ENCODE measurements at places on chromosomes 3 and 15.

DNA sequence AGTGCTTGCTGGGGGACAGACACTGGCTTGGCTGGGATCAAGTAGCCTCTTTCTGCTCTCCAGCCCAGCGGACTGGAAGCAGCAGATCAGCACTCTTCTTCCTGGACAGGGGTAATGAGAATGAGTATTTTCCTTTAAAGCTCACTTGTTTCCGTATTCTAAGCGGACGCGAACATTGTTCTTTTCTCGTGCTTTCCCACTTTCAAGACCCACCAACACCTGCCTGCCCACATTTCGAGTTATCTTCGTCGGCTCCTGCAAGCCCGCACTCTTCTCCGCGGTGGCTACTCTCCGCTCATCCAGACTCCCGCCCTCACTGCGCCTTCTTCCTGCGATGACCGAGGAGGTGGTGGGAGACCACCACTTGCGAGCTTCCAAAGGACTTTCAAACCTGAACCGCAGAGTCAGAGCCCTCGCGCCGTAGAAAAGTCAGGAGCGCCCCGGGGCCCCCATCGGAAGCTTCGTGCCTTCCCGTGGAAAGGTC is 1.6 kb upstream of the PPM1L start:
- DNase-seq: peak; percentile 27

DNA sequence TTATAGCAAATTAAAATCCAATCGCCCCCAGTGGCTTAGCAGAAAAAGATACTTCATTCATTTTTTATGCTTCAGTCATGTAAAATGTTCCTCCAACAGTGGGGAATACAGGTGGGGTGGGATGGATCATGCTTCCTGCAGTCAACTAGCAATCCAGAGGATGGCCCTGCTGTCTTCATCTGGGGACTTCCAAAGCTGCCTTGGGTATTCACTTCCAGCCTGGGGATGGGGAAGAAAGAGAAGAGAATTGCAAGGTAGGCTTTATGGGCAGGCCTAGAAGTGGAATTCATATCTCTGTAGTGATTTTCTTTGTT is 354.8 kb upstream of the SLCO3A1 start:
- no peak for DNase-seq

DNA sequence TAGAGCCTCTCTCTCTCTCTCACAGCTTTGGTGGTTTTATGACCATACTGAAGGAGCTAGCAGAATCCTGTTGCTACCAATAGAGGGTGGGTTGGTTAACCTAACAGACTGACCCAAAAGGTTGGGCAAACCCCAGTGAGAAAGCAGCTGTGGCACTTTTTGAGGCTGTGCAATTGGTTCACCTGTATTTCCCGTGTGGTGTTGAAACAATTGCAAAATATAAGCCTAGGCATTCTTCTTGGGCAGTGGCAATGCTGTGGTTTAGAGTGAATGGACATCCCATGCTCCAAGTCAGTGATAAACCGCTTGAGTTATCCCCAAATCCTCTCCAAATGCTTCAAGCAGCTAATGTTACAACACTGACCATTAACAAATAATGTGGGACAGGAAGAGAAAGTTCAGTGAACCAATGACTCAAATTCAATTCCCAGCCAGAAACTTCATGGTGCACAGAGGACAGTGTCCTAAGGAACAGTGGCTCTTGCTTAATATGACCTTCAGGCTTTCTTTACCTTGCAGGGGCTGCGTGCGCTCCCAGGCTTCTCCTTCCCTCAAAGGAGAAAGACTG is 261.9 kb upstream of the ICE2 start:
- DNase-seq: no peak

- no peak for DNase-seq
Observed at GRCh38 chr3:54647721-54648120, 280.1 kb downstream of the LRTM1 start.

- no peak for DNase-seq
Observed at GRCh38 chr15:51904421-51904820, 67.2 kb downstream of the LEO1 start.

- no peak for DNase-seq
Observed at GRCh38 chr3:196412704-196413103, 19.5 kb downstream of the UBXN7 start.

DNA sequence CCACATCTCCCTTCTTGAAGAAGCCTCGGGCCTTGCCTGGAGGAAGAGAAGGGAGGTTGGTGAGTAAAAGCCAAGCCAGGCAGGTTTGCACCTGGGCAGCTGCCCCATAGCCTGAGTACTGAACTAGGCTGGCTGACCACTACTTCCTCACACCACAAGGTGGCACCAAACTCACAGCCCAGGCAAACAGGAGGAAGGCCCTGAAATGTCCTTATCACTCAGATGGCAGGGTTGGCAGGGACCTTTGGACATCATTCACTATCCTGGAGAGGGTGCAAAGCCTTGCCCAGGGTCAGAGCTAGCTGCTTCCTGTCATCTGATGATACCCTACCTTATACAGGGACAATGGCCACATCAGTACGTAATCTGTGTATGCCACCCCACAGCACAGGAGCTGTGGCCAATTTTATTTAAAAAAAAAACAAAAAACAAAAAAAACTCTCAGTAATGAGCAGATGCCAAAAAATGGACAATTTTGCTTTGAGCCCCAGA is 2.2 kb upstream of the GRAMD2A start:
- peak; percentile 64 for DNase-seq

DNA sequence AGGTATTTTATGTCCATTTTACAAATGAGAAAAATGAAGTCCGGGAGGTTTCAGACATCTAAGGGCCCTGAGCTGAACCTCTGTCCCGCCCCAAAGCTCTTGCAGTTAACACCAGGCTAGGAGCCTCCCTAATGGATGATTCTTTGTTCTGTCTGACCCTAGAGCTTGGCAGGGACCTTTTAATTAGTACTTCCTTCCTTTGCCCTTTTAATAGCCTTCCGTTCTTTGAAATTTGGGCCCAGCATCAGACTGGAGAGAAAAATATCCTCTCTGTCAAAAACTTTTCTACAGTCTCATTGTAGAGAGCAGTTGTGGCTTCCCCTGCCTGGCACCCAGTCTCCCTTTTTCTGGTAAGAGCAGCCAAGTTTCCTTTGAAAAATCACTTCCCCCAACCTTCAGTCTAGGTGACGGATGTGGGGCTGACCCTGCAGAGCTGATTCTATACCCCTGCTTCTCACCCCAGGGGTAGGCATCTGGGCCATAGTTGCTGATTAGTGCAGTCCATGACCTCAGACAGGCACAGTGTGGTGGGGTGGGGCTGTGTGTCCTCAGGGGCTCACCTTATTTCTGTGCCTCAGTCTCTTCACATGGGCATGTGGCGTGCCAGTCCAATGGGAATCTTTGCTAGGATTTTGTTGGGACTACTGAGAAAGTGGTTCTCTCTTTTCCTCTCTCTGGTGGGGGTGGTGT is 220.4 kb downstream of the ADAMTS9 start:
- no peak for DNase-seq

GRCh38 chr3:169173231-169173630 is 490.3 kb downstream of the MECOM start:
- no peak for DNase-seq

- DNase-seq: no peak
Observed at GRCh38 chr3:16888356-16888755, 3.6 kb downstream of the PLCL2 start.

- DNase-seq: no peak
Observed at GRCh38 chr3:126519506-126520455, 2.2 kb upstream of the UROC1 start.

DNA sequence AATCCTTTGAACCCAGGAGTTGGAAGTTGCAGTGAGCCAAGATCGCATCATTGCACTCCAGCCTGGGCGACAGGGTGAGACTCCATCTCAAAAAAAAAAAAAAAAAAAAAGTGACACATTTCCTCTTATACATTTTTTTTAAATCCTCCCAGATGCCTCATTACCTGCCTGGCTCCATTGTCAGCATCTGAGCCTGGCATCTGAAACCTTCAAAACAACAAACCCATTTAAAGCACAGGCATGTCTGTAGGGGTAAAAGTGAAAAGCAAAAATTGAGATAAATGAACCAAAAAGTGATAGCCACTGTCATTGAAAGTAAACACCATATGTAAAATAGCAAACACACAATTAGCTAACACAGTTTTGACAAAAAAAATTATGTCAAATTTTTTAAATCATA is 38.6 kb downstream of the OSBPL10 start:
- no peak for DNase-seq

GRCh38 chr3:49135499-49135898 is 2.6 kb upstream of the LAMB2 start:
- DNase-seq: no peak

DNA sequence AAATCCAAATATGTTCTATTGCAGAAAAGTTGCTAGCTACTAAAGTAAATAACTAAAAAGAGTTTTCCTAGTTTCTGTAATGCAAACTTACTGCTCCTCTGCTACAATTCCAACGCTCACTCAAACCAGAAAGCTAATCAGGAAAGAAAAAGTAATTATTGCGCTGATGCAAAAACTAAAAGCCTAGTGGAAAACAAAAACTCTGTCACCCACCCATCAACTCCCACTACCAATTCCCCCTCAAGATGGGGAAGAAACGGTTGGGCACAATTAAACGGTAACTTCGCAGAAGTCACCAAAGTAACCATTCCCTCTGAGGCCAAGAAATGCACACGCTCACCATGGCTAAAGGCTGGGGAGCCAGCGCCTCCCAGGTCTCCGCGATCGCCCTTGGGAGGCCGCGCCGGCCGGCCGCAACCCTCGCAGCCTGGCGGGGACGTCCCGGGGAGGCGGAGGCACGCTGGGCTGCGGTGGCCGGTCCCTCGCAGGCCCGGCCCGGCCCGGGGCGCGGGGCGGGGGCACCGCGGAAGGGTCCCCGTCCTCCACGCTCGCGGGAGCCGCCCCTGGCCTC is 684 bp downstream of the SLTM start:
- peak; percentile 2 for DNase-seq

DNA sequence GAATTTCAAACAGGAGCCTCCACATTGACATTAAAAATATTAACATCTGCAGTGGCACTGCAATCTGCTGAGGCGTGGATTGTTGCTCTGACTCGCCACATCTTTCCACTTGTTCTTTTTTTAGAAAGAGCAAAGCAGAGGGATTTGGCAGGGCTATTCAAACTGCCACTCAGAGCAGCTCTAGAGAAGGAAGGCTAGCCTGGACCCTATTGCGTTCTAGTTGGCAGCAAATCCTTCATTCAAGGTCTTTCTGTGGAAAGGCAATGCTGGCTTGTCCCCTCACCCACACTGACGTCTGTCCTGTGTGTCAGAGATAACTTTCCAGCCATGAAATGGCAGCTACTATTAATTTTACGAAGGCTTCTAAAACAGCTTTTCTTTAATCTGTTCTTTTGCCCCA is 483.2 kb upstream of the SGO1 start:
- no peak for DNase-seq

DNA sequence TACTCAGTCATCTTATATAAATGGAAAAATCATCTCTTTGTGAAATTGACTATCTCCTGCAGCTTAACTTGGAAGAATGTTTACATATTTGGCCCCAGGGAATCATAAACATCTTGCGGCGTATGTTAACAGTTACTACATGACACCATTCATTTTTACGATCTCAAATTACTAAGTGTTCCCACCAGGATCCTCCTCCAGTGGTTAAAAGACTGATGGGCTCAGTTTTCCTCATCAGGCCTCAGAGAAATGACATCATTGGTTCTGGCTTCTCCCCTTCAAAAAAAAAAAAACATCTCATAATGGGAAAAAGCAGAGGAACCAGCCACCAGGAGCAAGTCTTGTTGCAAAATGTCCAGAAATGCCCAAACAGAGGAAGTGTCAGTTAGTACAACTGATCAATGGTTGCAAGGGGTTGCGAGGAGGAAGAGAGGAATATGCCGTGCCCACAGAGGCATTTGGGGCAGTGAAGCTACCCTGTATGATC is 70.5 kb upstream of the LIPC start:
- DNase-seq: no peak

GRCh38 chr15:34854232-34854631 is 58.9 kb upstream of the ACTC1 start:
- DNase-seq: no peak

GRCh38 chr3:139309061-139309591 is 34.7 kb upstream of the MRPS22 start:
- no peak for DNase-seq

- no peak for DNase-seq
Observed at GRCh38 chr15:68666120-68666811, 87.5 kb downstream of the CORO2B start.

- DNase-seq: no peak
Observed at GRCh38 chr15:66631616-66632263, 65.9 kb upstream of the LCTL start.

- peak; percentile 19 for DNase-seq
Observed at GRCh38 chr3:179528772-179529171, 34.0 kb upstream of the ACTL6A start.

DNA sequence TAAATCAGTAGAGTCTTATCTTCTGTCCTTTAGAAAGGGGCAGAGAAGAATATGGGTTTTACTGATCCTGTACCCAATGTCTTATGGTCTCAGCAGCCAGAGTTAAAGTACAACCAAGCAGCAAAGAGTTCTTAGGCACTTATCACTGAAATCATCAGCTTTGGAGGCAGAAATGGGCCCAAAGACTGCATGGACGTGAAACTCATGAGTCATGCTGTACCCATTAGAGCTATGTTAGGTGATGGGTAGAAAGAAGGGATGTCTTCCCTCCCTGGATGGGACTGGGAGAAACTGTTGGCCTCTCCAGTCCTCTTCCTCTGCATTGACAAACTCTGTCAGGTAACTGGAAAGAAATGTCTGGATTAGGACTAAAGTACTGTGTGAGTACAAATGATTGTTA is 63.4 kb downstream of the EOMES start:
- DNase-seq: no peak

DNA sequence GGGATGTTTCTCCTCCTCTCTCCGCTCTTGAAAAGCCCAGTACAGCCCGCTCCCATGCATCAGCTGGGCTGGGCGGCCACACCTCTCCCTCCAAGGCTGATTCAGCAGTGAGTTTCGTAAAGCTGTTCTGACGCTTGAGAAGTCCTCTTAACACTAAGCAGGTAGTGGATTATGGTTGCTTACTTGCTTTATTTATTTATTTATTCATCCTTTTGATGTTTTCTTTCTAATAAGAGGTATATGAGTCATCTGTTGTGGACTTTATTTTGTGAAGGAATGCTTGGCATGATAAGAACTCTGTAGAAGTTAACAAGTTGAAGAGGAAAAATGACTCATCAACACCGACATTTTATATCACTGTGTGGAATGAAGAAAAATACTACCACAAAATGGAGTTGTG is 285.0 kb downstream of the SQOR start:
- peak; percentile 91 for DNase-seq

DNA sequence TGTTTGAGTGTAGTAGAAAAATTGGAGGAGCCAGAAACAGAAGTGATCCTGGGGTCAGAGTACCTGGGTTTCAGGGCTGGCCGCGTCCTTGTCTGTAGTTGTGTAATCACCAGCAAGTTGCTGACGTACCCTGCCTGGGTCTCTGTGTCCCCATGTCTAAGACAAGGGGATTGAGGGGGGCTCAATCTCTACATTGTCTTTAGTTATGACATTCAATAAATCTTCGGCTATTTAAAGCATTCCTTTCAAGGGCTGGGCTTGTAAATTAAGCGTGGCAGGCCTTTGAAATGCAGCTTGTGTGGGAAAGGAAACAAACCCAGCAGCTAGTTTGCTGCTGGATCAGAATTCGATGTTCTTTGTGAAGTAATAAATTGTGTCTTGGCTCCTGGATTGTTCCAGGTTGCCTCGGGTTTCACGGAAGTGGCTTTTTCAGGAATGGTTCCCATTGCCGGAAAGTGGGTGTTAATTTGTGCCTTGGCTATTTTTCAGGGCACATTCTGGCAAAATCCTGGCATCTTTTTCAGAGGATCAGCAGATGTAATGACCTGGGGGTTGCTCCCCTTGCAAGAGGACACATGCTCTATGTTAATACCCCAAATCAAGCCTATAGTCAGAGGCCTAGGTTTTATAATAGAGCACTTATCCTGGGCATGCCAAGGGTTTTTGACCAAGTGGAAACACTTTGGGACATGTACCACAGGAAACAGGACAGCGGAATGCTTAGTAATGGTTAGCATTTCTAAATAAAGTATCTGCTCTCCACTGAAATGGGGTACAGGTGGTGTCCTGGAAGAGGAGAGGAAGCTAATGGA is 294.8 kb upstream of the NR2E3 start:
- no peak for DNase-seq
